Chondrocyte (in vitro differentiated cells): ENCODE measurements at places on chromosomes 12 and 14. TPM values are rescaled to one million over a fixed set of nuclear protein-coding genes. Genes with fewer than 3 reads are reported as not detected.

Gene C14orf132
- 33.0 to 99.3 TPM (median 33.2 TPM) in 3 replicates for total RNA-seq

Gene HVCN1
- 1.2 to 1.3 TPM (median 1.2 TPM) in 3 replicates for total RNA-seq

Gene NRIP2
- 0.25 to 0.92 TPM in 2 of 3 replicates, not detected in the other for total RNA-seq

Gene AKAP6
- total RNA-seq = 3.5 to 4.3 TPM (median 3.6 TPM) in 3 replicates

Gene NRXN3
- 6.7 to 7.9 TPM (median 7.0 TPM) in 3 replicates for total RNA-seq

Gene ATL1
- total RNA-seq = 19.0 to 19.4 TPM (median 19.4 TPM) in 3 replicates

Gene RNASE7
- not detected in 3 replicates for total RNA-seq

Gene POTEM
- not detected in 3 replicates for total RNA-seq

Gene OAS1
- total RNA-seq = not detected in 3 replicates

Gene ESPL1
- 4.0 to 5.5 TPM (median 4.8 TPM) in 3 replicates for total RNA-seq

Gene REP15
- 0.54 to 1.3 TPM (median 1.3 TPM) in 3 replicates for total RNA-seq

GRCh38 chr14:24195186-24196070 lies at the start of gene TM9SF1:
TSS of gene TM9SF1 (minus strand) at chr14:24195441. CDS start at chr14:24195019, 422 bp downstream.
- peaks cover 16% of the 10 kb centered on the region for H3K36me3 ChIP-seq
- peak within 1 kb of the TSS; percentile 93 for H3K4me3 ChIP-seq
- H3K4me1 ChIP-seq = peaks cover 39% of the 10 kb centered on the region

DNA sequence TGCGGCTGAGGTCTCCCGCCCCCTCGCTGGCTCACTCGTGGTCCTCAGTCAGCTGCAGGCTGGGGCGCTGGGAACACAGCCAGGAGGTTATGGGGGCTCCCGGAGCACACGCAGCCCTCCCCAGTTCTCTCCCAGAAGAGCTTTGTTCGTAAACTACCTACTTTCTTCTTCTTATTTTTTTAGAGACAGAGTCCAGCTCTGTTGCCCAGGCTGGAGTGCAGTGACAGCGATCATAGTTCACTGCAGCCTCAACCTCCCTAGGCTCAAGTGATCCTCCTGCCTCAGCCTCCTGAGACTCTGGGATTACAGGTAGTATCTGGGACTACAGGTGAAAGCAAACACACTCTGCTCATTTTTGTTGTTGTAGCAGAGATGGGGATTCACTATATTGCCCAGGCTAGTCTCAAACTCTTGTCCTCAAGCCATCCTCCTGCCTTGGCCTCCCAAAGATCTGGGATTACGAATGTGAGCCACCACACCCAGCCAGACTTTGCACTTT lies 15.5 kb upstream of the PLA2G1B start:
- H3K4me3 ChIP-seq = no peak overlapping the region
- H3K27me3 ChIP-seq = peaks cover under 1% of the 10 kb centered on the region
- H3K36me3 ChIP-seq = no peaks in the 10 kb centered on the region
- no peak overlapping the region for H3K27ac ChIP-seq
- no peaks in the 10 kb centered on the region for H3K4me1 ChIP-seq
- no peak for DNase-seq

- DNase-seq = no peak
- no peaks in the 10 kb centered on the region for H3K36me3 ChIP-seq
- H3K27ac ChIP-seq = no peak overlapping the region
- H3K27me3 ChIP-seq = peaks cover 17% of the 10 kb centered on the region
These were observed 388.6 kb upstream of the TMPO start for GRCh38 chr12:98126637-98127335.

GRCh38 chr12:76646366-76646765 lies 86.8 kb upstream of the OSBPL8 start:
- peaks cover 15% of the 10 kb centered on the region for H3K4me1 ChIP-seq
- no peak overlapping the region for H3K27ac ChIP-seq
- no peaks in the 10 kb centered on the region for H3K27me3 ChIP-seq
- no peak overlapping the region for H3K4me3 ChIP-seq
- H3K36me3 ChIP-seq = no peaks in the 10 kb centered on the region

GRCh38 chr14:101123618-101124510 lies 220.3 kb upstream of the RTL1 start:
- no peak overlapping the region for H3K27ac ChIP-seq
- no peaks in the 10 kb centered on the region for H3K36me3 ChIP-seq
- peaks cover 10% of the 10 kb centered on the region for H3K27me3 ChIP-seq
- H3K4me1 ChIP-seq = peaks cover 20% of the 10 kb centered on the region
- DNase-seq = no peak

DNA sequence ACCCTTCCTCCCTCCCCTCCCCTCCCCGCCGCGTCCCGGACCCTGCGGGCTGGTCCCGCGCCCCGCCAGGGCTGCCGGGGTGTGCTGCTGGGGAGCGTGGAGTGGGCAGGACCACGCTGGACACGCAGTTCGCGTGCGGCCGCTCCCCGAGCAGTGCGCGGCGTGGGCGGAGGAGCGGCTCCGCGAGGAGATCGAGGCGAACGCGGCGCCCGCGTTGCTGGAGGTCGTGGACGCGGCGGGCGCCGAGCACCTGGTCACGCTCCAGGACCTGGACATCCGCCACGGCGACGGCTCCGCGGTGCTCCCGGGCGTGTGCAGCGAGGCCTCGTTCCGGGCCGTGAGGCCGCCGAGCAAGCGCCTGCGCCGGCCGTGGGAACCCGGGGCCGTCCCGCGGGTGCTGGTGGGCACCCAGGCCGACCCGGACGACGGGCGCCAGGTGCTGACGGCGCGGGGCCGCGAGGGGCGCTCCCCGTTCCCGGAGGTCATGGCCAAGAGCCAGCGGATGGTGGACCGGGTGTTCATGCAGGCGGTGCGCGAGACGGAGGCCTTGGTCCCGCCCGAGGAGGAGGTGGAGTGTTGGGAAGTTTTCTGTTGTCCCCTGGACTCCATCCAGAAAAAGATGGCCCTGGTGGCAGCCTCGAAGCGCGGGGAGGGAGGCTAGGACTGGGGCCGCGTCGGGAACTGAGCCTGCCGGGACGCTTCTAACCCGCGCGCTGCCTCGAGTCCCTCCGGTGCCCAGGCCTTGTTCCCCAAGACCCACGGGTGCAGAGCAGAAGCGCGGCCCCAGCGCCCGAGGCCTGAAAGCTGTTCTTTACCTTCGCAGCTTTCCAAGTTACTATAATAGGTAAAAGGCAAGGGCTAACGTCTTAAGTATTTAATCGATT lies 54.7 kb upstream of the EIF5 start:
- H3K27ac ChIP-seq = no peak overlapping the region
- no peak for DNase-seq
- H3K4me1 ChIP-seq = peaks cover 9% of the 10 kb centered on the region
- peaks cover 16% of the 10 kb centered on the region for H3K27me3 ChIP-seq
- H3K36me3 ChIP-seq = no peaks in the 10 kb centered on the region
- peak overlapping the region; percentile 4 for H3K4me3 ChIP-seq

- no peaks in the 10 kb centered on the region for H3K36me3 ChIP-seq
- H3K27me3 ChIP-seq = peaks cover 6% of the 10 kb centered on the region
- H3K4me1 ChIP-seq = no peaks in the 10 kb centered on the region
These were observed 11.4 kb downstream of the CLECL1 start for GRCh38 chr12:9721394-9722092.

DNA sequence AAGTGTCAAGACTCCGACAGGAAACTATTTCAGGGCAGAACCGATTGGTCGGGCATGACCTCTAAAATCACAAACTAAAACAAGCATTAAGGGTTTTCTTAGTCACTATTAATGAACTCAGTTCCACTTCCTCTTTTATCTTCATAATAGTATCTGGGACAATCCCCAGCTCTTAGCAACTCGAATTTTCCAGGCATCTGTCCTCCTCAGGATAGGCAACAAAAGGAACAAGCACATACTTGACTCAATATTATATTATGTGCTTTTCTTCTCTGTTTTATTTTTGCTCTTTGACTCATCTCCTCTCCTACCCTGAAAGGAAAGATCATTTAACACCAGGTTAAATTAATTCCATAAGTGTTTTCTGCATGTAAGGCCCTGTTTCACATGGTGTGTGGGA lies 638.3 kb upstream of the TBX3 start:
- peaks cover 3% of the 10 kb centered on the region for H3K27me3 ChIP-seq
- H3K4me1 ChIP-seq = peaks cover 15% of the 10 kb centered on the region
- no peak for DNase-seq
- H3K36me3 ChIP-seq = peaks cover 1% of the 10 kb centered on the region

DNA sequence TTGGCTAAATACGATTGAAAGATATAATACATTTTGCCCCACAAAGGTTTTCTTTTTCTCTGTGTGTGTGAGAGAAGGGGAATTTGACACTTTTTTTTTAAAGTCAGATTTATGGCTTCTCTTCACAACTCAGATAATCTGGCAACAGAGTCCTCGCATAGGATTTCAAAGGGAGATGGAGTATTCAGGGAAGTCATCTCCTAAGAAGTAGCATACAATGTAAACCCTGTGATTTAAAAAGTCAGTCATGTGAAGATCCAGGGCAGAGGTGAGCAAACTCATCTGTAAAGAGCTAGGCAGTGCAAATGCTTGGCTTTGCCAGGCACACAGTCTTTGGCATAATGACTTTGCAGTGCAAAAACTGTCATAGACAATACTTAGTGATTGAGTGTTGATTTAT lies 1526.3 kb downstream of the AACS start:
- H3K36me3 ChIP-seq = no peaks in the 10 kb centered on the region
- H3K27ac ChIP-seq = no peak overlapping the region
- no peaks in the 10 kb centered on the region for H3K27me3 ChIP-seq
- no peaks in the 10 kb centered on the region for H3K4me1 ChIP-seq

- H3K27me3 ChIP-seq = peaks cover 8% of the 10 kb centered on the region
- DNase-seq = no peak
- no peak overlapping the region for H3K27ac ChIP-seq
- H3K36me3 ChIP-seq = peaks cover 52% of the 10 kb centered on the region
- peaks cover 8% of the 10 kb centered on the region for H3K4me1 ChIP-seq
These were observed 8.7 kb downstream of the CCND2 start for GRCh38 chr12:4282103-4282891.
